Head of caudate nucleus (tissue), 42 donors: ENCODE measurements at places on chromosomes 12 and 14.
A peak's percentile ranks its signal among the peaks of the same experiment; 100 is the strongest.

DNA sequence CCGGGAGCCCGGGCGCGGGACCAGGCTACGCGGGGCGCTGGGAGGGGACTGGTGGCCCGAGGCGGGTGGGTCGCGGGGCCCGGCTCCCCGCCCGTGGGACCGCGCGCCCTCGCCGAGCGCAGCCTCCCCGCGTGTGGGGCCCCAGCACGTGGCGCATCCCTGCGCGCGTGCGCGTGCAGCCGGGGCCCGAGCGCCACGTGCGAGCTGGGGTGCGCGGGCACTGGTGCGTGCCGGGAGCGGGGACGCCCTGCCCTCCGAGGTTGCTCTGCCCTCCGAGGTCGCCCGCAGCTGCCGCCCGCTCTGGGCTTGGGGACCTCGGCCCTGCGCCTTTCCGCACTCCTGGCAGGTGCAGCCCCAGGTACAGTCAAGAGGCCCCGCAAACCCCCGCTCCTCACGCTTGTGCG is 365 bp upstream of the CCDC88C start:
- DNase-seq: no peak

DNA sequence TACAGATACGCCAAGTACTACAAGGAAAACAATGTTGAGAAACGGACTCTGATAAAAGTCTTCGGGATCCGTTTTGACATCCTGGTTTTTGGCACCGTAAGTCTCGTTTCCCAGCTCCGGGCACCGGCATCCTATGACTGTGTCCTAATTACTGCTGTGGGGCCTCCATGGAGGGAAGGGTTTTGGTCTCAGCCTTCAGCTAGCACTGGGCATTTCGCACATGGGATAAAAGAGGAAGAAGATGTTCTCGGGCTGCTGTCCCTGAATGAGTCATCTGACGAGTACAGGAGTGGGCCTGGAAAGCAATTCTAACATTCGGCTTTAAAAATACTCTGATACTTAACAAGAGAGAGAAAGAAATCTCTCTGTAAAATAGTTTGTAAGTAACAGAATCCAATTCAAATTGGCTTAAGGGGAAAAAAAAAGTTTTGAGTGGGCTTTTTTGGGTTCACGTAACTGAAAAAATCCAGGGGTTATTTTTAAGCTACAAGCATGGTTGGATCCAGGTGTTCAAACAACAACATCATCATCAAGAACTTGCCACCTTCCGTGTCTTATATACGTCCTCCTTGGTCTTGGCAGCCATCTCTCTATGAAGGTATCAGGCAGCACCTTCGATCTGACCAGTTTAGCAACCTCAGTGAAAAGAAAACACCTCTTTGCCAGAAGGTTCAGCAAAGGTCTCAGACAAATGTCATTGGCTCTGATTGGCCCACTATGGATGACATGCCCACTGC is 34.4 kb upstream of the P2RX4 start:
- peak; percentile 12 for DNase-seq

GRCh38 chr14:61186341-61187195 is 94.6 kb downstream of the TMEM30B start:
- no peak for DNase-seq

DNA sequence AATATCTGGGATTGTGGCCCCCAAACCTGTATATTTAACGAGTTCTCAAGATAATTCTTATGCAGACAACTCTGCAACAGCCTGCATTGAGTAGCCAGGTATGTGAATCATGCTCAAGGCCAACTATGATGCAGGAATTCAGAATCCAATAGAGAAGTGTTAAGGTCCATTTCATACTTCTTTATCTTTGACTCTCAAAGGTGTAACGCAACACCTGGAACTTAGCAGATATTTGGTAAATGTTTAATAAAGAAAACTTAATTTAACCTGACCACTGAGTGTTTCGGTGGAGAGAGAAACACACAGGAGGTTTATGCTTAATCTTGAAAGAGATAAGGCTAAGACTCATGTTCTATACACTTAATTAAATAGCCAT is 156.5 kb upstream of the PLEKHG7 start:
- no peak for DNase-seq

DNA sequence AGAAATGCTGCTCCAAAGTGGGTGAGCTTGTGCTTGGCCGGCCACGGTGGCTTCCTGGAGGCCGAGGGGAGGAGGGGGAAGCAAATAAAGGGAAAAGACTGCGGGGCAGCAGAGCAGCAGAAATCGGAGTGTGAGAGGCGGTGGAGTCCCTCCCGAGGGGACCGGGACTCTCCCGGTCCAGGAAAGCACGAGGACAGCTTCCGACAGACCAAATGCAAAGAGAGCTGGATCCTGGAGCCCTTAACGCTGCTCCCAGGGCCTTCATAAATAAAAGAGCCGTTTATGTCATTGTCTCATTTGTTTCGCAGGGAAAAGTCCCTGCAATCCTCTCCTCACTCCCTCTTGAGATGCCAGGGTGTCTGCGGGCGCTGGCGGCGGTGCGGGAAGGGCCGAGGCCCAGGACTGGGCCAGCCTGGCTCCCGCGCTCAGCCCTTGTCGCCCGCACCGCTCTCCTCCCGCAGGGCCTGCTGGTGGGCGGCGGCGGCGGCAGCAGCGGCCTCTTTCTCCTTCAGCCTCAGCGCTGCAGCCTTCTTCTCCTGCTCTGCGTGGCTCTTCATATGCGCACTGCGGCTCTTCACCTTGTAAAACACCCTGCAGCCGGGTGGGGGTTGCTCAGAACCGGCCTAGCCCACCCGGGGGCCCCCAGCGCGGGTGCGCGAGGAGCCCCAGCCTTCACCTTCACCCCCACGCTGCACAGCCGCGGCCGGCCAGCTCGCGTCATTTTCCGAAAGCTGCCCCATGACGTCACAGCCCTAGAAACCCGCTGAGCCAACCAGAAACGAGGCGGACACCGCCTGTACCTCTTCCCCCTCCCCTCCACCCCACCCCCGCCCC is 4.5 kb upstream of the PNMA1 start:
- DNase-seq: peak; percentile 68

DNA sequence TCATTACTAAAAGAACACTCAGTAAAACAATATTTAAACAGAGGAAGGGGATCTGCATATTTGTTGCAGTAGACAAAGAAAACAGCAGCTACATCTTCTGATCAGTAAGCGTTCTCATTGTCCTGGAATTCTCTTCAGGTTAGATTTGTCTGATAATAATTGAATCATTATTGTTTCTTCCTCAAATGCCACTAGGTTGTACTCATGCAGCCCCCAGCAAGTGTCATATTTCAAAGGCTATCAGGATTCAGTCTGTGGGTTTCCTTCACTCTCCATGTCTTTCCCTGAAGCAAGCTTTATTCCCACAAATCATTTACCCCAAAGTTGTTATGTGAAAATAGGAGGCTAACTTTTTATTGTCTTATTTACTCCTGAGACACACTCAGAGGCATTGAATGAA is 14.7 kb downstream of the PIK3C2G start:
- DNase-seq: no peak

GRCh38 chr12:92146497-92147224 is 1.0 kb upstream of the BTG1 start:
- DNase-seq: no peak

GRCh38 chr12:71392521-71393145 is 47.0 kb upstream of the LGR5 start:
- no peak for DNase-seq

GRCh38 chr14:104513641-104514046 is 65.9 kb upstream of the C14orf180 start:
- DNase-seq: no peak

- DNase-seq: no peak
Observed at GRCh38 chr12:93089805-93090569, 160.9 kb upstream of the EEA1 start.

- no peak for DNase-seq
Observed at GRCh38 chr14:59537476-59537875, 39.1 kb downstream of the CCDC175 start.

DNA sequence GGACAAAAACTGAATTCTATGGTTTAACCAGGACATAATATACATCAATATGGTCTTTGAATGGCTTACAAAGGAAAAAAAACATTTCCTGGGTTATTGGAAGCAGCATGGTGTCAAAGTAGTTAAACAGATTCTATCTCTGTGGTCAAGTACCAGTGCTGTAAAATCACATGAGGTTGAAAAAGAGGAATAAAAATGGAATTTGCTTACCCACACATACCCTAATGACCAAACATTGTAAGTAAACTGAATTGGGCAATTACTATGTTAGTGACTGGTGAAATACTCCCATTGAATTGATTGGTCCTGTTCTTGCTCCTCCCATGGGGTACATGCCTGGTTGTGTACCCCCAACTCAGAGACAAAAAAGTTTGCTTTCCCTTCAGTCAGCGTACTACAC is 19.6 kb downstream of the IFNG start:
- DNase-seq: no peak

DNA sequence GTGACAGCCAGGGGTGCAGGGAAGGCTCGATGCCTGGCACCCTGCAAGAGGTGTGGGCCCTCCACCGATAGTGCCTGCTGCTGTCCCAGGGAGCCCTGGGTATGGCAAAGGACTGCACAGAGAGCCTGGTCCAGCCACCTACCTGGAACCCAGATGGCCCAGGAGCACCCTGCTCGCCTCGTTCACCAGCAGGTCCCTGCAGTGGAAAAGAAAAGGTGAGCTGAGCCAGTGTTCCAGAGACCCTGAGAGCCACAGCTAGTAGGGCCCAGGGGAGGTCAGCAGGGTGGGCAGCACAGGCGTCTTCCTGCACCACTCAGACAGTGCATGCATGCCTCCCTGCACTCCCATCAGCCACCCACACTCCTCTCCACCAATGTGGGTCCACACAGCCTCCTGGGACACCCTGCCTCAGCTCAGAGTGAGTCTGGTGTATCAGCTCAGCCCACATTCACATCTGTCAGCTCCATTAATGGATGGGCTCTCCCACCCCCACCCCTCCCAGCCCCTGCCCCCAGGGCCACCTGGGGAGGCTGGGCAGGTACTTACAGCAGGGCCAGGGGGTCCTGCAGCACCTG is 20.2 kb downstream of the TMEM106C start:
- no peak for DNase-seq

GRCh38 chr12:39532448-39532847 is 87.2 kb downstream of the ABCD2 start:
- DNase-seq: no peak

- DNase-seq: no peak
Observed at GRCh38 chr14:50389668-50390441, 6.8 kb downstream of the CDKL1 start.

- peak; percentile 60 for DNase-seq
Observed at GRCh38 chr12:176321-177181, 37.4 kb downstream of the SLC6A12 start.

DNA sequence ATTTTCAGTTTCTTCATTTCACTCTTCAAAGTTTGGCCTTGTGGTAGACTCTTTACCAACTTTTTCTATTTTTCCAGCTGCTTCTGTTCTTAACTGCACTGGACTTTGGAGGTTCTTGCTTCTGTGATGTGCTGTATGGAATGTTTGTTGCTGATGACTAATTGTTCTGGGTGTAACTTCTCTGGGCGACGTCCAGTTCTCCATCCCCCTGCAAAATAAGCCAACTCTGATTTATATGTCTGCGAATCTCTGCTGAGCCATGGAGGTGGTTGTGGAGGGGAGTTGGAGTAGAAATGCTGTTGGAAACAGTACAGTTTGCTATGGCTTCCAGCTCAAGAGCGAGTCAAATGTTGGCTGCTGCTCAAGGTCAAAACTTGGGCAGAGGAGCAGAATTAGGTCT is 113.9 kb upstream of the DYRK2 start:
- DNase-seq: no peak

- DNase-seq: no peak
Observed at GRCh38 chr12:101935890-101936746, 58.7 kb downstream of the DRAM1 start.
